Activated CD4-positive, alpha-beta T cell treated with anti-CD3 and anti-CD28 coated beads for 36 hours (primary cell): ENCODE measurements at places on chromosomes 7 and 10. TPM values are rescaled to one million over a fixed set of nuclear protein-coding genes. Genes with fewer than 3 reads are reported as not detected.

The TMEM184A gene
- total RNA-seq, result 0.05 TPM

The GHRHR gene
- total RNA-seq, result not detected

The SRRM3 gene
- not detected for total RNA-seq

The ZNF92 gene
- 15.1 TPM for total RNA-seq

The GARIN1A gene
- total RNA-seq, result 0.07 TPM

The SPOCK2 gene
- 158 TPM for total RNA-seq

The UNCX gene
- total RNA-seq, result not detected

The NPTX2 gene
- not detected for total RNA-seq
